Spinal cord (tissue), 10 donors: ENCODE measurements at places on chromosomes 4 and X. TPM values are rescaled to one million over a fixed set of nuclear protein-coding genes. Genes with fewer than 3 reads are reported as not detected.

DNA sequence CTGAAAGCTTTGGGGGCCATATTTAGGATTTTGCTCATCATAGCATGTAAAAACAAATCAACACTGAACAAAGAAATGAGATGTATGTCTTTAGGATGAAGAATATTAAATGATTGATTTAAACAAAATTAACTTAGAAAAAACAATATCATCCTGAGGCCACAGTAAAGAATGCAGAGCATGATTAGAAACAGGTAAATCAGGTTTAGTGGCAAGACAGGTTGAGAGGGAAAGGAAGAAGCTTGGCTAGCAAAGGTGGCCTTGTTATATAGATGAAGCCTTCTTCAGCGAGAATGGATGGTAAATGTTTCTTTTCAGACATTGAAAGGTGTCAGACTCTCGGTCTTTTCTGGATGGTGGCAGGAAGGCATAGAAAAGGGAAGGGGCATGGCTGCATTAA lies 11.9 kb upstream of the MAGEB16 start:
- DNase-seq = no peak

GRCh38 chr4:5722328-5722727 lies 11.3 kb downstream of the EVC start:
- DNase-seq = no peak

- DNase-seq = no peak
These were observed 123.2 kb downstream of the ELOVL6 start for GRCh38 chr4:110075083-110075738.

DNA sequence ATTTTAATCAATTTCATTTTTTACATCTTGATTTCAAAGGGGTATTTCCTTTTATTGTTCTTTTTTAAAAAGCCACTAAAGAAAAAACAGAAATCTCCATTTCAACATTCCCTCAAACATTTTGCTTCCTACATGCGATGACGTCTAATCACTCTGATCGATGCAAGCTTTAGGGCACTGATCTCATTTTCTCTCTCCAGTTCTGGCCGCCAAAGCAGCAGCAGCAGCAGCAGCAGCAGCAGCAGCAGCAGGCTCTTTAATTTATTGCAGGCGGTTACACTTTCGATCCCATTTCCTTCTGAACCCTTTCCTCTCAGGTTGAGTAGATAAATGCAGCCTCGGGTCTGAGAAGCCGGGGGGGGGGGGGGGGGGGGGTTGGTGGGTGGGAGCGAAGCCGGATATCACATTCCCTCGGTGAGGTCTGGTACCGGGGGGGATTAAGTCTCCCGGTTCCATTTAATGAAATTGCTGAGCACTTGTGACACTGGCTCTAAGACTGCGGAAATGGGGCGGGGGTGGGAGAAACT lies 3.4 kb upstream of the PCDH7 start:
- peak; percentile 92 for DNase-seq

GRCh38 chr4:178556796-178557195 lies 1114.6 kb upstream of the AGA start:
- no peak for DNase-seq

DNA sequence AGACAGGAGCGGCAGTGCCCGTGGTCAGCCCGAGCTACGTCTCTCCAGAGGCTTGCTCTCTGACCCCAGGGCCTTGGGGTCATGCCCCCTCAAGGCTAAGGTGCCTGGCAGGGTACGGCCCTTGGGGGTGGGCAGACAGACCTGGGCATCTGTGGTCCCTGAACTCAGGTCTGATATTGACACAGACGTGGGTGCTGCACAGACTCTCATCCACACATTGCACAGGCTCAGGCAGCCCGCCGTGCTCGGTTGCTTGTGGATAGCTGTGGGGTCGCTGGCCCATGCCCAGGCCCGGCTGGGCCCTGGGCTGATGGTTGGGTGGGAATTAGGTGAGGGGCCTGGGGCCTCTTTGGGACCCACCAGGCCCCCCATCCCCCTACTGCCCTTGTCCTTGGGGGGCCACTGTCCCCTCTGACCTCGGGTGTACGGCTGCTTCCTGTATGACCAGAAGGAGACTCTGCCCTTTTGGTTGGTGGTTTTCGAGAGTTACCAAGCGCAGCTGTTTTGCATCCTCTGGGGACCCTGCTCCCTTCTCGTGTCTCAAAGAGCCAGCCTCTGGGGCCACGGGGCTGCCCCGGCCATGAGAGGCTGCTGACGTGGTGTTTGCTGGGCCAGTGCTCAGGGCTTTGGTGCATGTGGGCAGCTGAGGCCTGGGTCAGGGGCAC lies 10.1 kb downstream of the FGFRL1 start:
- DNase-seq = no peak

DNA sequence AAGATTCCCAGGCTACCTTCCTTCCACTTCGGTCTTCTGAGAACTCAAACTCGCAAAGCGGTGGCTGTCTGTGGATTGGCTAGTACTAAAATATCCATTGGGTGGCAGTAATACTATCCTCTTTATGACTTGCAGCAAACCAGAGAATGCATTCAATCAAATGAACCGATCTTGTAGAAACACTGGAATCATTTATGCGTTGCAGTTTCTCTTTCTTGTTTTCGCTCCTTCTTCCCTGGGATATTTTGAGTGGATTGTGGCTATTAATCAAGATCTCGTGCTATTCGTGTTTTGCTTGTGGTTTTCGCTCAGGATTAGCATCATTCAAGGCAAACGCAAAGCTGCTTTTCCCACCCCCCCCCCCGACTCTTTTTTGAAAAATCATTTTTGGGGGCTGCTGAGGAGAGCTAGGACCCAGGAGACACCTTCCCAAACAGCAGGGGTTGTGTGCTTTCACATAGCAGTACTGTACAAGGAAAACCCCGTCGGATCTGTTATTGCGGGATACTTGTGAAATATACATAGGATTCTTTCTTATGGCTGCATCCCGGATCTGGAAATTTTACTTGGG lies at the start of gene IL1RAPL1:
Gene IL1RAPL1, plus strand, starts transcription at position 466 of the 571 bp plus-strand sequence.
- DNase-seq = no peak

DNA sequence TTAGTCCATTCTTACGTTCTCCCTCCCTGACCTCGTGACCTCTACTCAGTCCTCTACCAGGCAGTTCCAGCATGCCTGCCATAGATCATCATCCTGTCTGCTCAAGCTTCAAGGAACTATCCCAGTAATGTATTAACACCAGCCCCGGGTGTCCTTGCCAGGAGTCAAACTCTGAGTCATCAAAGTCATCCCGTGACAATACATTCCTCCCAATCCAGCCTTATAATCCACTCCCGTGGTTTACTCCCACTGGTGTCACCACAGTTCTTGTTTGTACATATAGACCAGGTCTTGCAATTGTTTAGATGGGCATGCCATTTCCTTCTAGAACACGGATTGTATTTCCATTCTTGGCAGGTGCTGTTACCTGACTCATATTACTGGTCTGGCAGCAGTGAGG lies 68.7 kb upstream of the TAB3 start:
- DNase-seq = no peak

DNA sequence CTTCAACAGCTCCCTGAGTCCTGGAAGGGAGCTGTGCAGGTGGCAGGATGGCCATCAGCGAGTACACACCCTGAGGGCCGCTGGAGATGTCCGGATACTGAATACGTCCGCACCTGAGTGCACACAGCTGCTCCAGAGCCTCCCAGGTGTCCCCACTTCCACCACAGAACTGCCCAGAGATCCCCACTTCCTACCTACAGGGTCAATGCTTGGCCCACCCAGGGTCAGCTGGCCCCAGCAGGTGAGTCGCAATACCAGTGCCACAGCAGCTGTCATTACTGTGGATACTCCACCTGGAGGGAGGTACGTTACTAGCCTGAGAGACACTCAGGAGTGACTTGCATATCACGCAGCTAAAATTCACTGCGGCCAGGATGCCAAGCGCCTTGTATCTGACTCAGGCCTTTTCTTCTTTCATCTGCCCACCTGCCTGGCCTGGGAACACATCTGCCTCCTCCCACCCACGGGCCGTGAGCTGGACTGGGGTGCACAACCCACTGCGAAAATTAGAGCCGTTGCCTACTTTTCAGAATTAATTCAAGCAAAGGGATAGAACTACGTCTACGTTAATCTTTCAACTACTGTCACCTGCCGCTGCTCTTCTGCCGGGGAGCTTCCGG lies 9.4 kb downstream of the C4orf50 start:
- no peak for DNase-seq

DNA sequence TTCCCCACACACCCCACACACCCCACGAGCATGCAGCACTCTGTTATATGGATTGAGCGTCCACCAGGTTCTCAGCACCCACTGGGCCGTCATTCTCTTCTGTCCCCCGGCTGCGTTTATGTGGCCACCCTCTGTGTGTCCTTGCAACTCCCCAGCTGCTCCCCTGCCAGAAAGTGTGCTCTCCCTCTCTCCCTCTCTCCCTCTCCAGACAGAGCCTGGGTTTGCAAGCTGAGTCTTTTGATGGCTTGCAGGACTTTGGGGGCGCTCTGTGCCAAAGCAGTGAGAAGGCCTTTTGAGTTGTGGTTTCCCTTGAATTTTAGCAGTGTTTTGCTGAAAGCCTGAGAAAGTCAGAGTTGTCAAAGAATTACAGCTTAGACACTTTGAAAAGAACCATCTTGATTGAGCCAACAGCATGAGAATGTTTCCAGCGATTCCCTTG lies 173.5 kb downstream of the DCLK2 start:
- peak; percentile 74 for DNase-seq

DNA sequence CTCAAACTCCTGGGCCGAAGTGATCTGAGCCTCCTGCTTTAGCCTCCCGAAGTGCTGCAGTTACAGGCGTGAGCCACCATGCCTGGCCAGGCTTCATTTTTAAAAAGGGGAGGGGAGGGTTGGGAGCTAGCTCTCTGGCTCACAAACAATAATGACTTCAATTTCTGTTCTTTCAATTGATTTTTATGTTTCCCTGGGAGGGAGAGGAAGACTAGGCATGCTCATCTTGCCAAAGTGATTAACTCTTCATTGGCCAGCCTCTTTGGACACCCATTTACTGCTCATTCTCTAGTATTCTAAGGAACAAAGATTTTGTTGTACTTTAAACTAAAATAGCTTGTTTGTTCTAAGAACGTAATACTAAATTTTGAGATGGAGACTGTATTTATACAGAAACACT lies 43.4 kb upstream of the TRIM2 start:
- no peak for DNase-seq

GRCh38 chr4:187166886-187167512 lies 443.3 kb upstream of the FAT1 start:
- no peak for DNase-seq

DNA sequence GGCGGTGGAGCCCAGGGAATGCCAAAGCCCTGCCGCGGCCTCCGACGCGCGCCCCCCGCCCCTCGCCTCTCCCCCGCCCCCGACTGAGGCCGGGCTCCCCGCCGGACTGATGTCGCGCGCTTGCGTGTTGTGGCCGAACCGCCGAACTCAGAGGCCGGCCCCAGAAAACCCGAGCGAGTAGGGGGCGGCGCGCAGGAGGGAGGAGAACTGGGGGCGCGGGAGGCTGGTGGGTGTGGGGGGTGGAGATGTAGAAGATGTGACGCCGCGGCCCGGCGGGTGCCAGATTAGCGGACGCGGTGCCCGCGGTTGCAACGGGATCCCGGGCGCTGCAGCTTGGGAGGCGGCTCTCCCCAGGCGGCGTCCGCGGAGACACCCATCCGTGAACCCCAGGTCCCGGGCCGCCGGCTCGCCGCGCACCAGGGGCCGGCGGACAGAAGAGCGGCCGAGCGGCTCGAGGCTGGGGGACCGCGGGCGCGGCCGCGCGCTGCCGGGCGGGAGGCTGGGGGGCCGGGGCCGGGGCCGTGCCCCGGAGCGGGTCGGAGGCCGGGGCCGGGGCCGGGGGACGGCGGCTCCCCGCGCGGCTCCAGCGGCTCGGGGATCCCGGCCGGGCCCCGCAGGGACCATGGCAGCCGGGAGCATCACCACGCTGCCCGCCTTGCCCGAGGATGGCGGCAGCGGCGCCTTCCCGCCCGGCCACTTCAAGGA lies at the start of gene FGF2:
Gene FGF2, plus strand, starts transcription at position 279 of the 705 bp plus-strand sequence. Its CDS starts 344 bp downstream, at position 623.
- peak; percentile 92 for DNase-seq

- DNase-seq = peak; percentile 81
These were observed 86.0 kb downstream of the RTL5 start for GRCh38 chrX:72045552-72046277.

The ODAPH gene
- total RNA-seq = not detected

The STS gene
- total RNA-seq = 34.3 TPM

The NUDT9 gene
- total RNA-seq = 21.7 TPM

The TCEAL7 gene
- total RNA-seq = 142 TPM

The BRCC3 gene
- 18.5 TPM for total RNA-seq

The FAM13A gene
- 41.4 TPM for total RNA-seq

The DMRTC1B gene
- 1.5 TPM for total RNA-seq
